ENCODE measurements at places on chromosomes 6 and 20.

DNA sequence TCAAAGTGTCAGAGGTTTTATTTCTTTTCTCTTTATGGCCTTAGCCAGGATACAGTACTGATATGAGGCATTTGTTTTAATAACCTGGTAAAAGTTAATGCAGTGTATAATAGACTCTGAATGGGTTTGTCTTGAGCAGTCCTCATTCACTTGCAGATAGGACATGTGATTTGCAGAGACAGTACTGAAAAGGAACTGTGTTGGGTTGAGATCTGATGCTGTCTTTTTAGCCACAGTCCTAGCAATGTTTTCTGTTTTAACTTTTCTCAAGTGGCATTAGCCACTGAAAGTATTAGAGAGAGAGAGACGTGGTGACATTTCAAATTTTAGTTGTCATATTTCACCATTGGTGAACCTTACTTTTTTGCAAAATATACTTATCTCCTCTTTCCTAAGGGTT is 547.2 kb upstream of the MAN1A1 start:
- ATAC-seq, result no peak

DNA sequence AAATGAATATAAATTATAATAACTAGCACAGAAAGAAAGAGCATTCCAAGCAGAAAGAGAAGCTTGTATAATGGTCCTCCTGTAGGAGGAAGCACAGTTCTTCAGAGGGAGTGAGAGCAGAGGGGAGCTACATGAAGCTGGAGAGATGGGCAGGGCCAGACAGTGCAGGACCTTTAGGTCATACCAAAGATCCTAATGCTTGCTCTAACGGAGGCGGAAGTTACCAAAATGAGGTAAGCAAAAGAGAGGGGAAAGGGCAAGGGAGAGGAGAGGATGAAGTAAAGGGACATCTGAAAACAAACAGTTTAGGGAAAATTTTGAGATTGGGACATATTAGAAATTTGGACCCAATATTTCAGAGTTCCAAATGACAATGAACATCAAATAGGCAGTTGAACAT is 50.2 kb downstream of the HBS1L start:
- ATAC-seq, result no peak

GRCh38 chr20:62584671-62585460 is 57.4 kb upstream of the SLCO4A1 start:
- ATAC-seq, result no peak

DNA sequence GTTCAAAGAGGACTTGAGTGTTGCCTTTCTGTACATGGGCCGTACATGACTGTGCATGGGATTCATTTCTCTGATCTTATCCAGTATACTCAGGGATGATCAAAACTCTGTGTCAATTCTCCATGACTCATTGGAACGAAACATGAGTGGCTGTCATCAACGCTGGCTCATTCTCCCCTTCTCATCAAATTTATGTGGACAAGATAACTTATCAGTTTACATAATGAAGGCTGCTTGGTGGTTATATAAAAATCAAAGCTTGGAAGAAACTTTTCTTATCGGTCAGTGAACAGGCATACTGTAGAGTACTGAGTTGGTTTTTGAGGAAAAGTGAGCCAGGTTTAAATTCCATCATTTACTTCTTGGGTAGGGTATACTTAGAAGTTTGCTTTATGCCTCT is 24.9 kb downstream of the CRISP1 start:
- no peak for ATAC-seq

- no peak for ATAC-seq
Measured at GRCh38 chr6:36510365-36510764, 36.9 kb downstream of the STK38 start.

- no peak for ATAC-seq
Measured at GRCh38 chr6:30789606-30790005, 45.3 kb upstream of the IER3 start.

GRCh38 chr6:125511809-125512396 is 210.1 kb upstream of the HDDC2 start:
- no peak for ATAC-seq

GRCh38 chr6:108707328-108707976 is 140.8 kb upstream of the ARMC2 start:
- ATAC-seq, result no peak

- no peak for ATAC-seq
Measured at GRCh38 chr20:22720206-22720605, 135.8 kb upstream of the FOXA2 start.

GRCh38 chr6:12436224-12436623 is 146.1 kb downstream of the EDN1 start:
- ATAC-seq, result no peak

DNA sequence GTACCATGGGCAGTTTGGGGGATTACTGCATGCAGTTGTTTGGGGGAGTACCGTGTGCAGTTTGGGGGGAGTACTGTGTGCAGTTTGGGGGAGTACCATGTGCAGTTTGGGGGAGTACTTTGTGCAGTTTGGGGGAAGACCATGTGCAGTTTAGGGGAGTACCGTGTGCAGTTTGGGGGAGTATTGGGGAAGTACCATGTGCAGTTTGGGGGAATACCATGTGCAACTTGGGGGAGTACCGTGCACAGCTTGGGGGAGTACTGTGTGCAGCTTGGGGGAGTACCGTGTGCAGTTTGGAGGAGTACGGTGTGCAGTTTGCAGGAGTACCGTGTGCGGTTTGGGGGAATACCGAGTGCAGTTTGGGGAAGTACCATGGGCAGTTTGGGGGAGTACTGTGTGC is 22.3 kb downstream of the CDH4 start:
- ATAC-seq, result no peak

DNA sequence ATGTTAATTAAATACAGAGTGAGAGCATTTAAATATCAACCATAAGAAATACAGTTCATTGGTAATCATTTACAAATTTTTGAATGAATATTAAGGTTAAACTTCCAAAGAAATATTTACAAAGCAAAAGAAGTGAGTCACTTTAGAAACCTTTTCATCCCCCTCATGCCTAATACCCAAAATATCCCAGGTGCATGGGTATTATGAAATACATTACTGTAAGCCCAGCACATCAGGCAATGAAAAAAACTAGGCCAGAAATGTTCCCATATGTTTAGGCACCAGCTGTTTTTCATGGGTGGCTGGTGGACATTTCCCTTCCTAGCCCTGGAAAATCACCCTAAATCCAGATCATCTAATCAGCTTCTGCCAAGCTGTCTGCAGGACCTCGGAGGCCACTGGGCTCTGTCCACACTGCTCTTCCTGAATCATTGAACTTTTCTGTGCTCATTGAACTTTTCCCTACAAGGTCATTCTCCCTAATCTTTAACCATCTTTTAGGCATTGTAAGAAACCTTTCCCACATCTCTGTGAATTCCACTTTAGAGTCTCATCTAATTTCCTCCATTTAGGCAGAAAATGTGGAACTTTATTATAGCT is 145.3 kb upstream of the STXBP5 start:
- no peak for ATAC-seq

DNA sequence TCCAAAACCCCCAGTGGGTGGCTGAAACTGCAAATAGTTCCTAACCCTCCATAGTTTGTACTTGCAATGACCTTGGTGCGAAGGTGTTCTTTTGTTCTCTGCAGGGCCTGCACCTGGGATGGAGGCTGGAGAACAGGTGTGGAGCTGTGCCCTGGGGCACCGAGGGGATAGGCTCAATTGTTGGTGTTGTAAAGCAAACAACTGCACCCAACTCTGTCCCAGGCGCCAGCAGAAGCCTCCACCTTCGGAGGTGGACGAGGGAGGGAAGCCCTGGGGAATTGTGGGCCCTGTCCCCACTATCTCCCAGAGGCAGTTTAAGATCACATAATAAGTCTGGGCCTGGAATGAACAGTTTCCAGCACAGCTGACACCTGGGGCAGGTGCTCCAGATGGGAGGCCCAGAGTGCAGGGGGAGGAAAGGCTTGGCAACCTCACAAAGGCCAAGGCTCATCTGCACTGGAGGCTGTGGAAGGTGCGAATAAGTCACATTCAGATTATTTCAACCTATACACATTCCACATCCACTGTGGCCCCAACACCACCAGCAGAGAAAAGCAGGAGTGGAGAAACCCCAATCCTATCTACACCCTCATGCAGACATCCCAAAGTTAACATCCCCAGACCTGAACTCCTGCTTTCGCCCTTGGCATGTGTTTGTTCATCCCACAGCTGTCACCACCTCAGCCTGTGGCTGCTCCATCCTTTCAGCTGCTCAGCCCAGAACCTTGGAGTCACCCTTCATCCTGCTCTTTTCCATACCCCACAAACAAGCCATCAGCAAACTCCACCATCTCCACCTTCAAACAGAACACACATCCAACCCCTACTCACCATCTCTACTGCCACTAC is 12.3 kb upstream of the CBFA2T2 start:
- no peak for ATAC-seq

- ATAC-seq, result no peak
Measured at GRCh38 chr20:8898823-8899222, 170.1 kb upstream of the PLCB4 start.

- peak; percentile 68 for ATAC-seq
Measured at GRCh38 chr6:104642871-104643270, 216.8 kb downstream of the HACE1 start.
